Hematopoietic multipotent progenitor cell treated with erythropoietin and hydrocortisone succinate and interleukin-3 and kit ligand, for 8 days (in vitro differentiated cells): ENCODE measurements at places on chromosomes 7 and 10.
A peak's percentile ranks its signal among the peaks of the same experiment; 100 is the strongest.

DNA sequence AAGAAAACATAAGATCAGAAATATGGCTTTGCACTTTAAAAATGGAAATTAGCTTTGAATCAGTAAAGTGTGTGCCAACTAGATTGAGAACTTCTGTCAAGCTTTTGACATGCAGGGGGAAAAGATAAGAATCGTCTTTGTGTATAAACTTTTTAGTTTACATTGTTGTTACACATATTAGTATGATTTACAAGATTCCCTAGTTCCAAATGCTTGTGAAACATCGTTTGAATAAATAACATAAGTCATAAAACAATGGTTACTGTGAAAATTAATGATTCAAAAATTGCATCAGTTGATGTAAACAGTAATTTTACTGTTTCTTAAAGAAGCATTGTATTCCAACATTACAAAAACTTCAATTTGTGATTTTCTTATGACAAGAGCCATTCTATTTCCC, 207.6 kb upstream of the MTPN start:
- no peak for DNase-seq

- DNase-seq, result no peak
These were observed 105.1 kb upstream of the GPR22 start for GRCh38 chr7:107364787-107365186.

DNA sequence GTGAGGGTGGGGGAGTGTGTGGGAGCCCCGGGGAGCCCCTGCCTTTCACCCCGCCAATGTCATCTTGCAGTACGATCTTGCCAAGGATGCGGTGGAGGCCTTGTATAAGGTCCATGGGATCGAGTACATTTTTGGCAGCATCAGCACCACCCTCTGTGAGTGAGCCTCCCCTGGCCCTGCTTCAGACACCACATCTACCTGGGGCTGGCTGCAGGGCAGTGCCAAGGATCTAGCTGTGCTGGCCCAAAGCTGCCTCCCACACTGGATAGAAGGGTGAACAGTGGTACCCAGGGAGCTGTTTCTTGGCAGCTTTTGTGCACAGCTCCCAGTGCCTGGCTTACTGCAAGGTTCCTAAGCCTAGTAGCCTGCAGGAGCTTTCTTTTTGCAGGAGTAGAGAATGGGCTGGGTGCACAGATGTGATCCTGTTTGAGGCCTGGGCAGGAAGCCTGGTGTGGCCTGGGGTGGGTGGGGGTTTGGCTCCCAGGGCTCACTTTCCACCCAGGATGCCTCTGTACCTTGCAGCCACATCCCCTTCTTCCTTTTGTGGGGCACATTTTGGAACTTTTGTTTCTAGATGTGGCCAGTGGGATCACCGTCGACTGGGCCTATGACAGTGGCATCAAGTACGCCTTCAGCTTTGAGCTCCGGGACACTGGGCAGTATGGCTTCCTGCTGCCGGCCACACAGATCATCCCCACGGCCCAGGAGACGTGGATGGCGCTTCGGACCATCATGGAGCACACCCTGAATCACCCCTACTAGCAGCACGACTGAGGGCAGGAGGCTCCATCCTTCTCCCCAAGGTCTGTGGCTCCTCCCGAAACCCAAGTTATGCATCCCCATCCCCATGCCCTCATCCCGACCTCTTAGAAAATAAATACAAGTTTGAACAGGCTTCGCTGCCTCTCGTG, 12.2 kb upstream of the CPA1 start:
- DNase-seq, result no peak

GRCh38 chr10:78931321-78932053, 137.3 kb upstream of the ZMIZ1 start:
- no peak for DNase-seq

DNA sequence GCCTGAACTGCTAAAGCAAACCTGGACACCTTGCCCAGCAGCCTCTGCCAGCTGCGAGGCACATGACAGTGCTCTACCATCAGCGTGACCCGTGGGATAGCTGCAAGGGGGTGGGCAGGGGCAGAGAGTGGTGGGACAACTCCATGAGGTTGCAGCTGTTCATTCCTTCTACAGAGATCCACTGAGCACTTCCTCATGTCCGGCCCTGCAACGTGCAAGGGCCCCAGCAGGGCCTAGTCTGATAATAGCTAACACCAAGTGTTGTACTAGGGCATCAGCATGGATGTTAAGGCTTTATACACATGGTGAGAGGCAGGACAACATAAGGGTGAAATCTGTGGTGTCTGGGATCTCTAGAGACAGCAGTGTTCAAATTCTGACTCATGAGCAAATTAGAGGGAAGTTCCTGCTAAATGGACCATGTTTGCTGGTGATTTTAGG, 14.3 kb downstream of the NOD1 start:
- no peak for DNase-seq

DNA sequence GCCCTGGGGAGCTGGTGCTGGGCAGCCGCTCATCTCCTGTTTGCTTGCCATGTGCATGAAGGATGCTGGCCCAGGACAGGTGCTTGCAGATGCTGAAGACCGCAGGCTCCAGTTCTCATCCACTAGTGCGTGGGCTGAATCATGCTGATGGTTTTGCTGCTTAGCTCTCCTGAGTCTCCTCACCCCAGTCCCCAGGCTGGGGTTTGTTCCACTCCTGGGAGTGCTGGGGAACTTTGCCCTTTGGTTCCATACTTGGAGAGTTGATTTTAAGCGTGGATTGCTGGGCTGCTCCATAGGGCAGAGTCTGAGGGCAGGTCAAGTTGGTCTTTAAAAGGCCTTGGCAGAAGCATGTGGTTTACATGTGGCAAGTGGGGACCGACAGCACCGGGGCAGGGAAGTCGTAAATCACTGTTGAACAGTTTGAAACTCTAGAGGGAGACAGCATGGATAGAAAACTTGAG, 9.1 kb downstream of the DYNC2I1 start:
- no peak for DNase-seq

GRCh38 chr7:79837915-79838314, 296.7 kb upstream of the GNAI1 start:
- DNase-seq, result no peak

GRCh38 chr7:92244808-92245486, 767 bp downstream of the KRIT1 start:
- peak; percentile 51 for DNase-seq

GRCh38 chr7:27237735-27238334, 4.8 kb upstream of the EVX1 start:
- no peak for DNase-seq

DNA sequence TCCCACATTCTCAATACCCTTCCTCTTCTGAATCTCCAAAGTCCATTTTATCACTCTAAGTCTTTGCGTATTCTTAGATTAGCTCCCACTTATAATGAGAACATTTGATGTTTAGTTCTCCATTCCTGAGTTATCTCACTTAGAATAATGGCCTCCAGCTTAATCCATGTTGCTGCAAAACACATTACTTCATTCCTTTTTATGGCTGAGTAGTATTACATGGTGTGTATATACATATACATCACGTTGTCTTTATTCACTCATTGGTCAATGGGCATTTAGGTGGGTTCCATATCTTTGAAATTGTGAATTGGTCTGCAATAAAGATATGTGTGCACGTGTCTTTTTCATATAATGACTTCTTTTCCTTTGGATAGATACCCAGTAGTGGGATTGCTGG, 32.3 kb downstream of the GPR22 start:
- no peak for DNase-seq

- DNase-seq, result no peak
These were observed 1047.5 kb downstream of the GATA3 start for GRCh38 chr10:9102026-9102425.

- DNase-seq, result no peak
These were observed 162.0 kb downstream of the MAGI2 start for GRCh38 chr7:79291498-79291865.

- DNase-seq, result no peak
These were observed 108.2 kb downstream of the HIP1 start for GRCh38 chr7:75630549-75630948.

DNA sequence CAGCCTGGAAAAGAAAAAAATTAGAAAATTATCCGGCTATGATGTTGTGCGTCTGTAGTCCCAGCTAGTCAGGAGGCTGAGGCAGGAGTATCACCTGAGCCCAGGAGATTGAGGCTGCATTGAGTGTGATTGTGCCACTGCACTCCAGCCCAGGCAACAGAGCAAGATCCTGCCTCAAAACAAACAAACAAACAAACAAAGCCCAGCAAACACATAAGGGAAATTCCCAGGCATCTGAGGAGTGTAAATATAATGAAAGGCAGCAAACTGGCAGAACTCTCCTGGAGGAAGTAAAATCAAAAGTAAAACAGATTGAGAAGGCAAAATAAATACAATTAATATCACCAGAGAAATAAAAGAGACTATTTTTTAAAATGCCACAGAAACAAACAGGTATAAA, 84.5 kb upstream of the ITGB1 start:
- DNase-seq, result no peak

- DNase-seq, result peak; percentile 10
These were observed 1.4 kb downstream of the SUPV3L1 start for GRCh38 chr10:69181433-69181832.
